ENCODE measurements at places on chromosomes 2 and 18.

DNA sequence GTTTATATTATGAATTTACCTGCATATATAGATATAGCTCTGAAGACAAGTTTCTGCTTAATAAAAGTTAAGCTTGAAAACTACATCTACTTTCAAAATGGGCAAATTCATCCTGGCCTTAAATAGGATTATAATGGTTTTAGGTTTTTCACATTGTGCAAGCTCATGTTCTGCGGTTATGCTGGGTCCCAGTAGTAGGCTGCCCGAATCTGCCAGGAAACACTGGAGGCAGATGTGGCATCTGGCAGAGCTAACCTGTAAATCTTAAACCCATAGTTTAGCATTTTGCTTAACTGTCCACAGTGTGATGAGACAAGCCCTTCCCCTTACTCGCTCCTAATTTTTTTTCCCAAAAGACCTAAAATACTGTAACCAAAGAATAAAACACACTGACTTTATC, 234.2 kb downstream of the TCF4 start:
- DNase-seq: no peak

GRCh38 chr2:75698918-75699317, 11.8 kb downstream of the GCFC2 start:
- no peak for DNase-seq

DNA sequence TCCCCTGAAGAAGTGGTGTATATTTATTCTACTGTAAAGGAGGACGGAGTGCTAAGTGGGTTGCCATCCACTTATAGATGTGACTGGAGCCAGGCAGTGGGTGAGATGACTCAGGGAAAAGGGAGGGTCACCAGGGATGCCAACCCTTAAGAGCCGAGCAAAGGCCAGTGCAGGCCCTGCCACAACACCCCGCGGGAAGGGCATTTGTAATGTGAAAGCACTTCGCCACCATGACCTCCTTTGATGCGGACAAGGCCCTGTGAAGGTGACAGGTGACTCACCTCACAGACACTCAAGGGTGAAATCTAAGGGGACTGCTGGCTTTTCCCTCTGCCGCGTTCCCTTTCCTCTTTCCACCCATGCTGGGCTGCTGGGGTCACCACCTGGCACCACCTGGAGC, 50.2 kb upstream of the MRPL33 start:
- peak; percentile 63 for DNase-seq

- no peak for DNase-seq
These were observed 242.5 kb downstream of the MYCN start for GRCh38 chr2:16182841-16183240.

DNA sequence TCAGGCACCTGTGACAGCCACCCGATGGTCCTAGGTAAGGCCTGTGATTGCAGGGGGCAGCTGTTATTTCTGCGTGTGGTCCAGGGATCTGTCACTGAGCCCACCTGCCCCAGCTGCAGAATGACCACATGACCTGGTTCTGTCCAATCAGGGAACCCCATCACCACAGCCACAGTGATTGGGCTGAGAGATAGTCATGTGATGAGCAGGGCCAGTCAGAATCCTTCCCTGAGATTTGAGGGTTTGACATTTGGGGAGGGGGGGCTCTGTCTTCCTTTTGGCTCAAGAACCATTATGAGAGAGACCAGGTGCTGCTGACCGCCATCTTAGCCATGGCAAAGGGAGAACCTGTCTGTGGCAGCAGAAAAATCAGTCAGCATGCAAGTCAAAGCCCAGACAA, 147.2 kb downstream of the SMAD7 start:
- DNase-seq: peak; percentile 52

DNA sequence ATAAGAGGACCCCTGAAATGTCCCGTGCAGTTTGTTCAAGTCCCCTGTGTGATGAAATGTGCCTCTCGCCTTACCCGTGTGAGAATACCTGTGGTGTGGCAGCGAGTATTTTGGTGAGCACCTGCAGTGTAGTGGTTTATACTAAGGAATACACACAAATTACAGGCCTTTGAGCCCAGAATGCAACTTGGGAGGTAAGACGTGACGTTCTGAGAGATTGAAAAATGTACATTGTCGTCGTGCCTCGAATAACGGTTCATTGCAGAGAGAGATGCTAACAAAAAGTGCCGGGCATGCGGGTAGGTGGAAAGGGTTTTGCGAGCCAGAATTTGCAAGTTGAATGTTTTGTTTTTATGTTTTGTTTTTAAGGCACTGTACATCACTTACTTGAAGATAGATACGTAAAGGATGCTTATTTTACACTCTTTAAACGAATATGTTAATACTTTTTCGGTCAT, 867 bp downstream of the RBBP8 start:
- no peak for DNase-seq

GRCh38 chr18:23306822-23307221, 146.3 kb upstream of the RIOK3 start:
- no peak for DNase-seq

DNA sequence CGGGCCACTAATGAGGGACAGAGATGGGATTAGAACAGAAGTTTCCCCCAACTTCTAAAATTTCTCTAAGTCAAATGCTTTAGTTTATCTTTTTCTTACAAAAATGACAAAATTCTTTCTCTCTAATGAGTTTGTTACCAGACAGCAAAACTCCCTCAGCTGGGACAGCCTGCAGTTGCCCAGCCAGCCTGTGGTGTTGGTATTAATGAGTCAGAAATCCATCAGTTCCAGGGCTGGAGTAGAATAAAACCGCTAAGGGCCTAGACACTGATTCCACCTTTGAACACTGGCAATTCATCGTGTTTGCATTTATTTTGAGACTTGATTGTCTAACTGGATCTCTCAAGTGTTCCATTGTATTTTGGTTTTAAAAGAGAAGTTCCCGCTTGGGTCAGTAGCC, 38.3 kb upstream of the SMAD2 start:
- DNase-seq: no peak

DNA sequence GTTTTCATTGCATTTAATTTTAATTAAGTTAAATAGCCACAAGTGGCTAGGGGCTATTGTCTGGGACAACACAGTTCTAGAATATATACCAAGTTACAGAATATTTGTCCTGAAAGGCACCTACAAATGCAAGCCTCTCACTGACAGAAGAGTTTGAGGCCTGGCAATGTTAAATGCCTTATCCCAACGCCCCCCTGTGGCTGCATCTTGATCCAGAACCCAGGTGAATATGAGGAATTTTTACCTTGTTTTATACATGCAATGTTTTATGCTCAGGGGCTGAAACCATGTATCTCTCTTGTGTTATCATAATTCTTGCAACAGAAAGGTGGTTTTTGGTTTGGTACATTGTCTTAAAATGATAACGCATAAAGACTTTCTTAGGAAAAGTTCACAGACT, 71.8 kb upstream of the SEC11C start:
- DNase-seq: peak; percentile 65

DNA sequence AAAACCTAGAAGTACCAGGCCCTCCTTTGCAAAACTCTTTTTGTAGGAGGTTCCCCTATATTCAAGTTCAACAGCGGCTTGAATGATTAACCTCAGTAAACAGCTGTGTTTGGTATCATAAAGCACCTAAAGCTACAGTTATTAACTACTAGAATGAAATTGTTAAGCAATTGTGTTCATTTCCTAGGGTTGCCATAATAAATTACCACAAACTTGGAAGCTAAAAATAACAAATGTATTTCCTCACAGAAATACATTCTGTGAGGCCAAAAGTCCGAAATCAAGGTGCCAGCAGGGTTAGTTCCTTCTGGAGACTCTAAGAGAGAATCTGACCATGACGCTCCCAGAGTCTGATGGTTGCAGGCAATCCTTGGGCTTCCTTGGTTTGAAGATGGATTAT, 202.1 kb upstream of the ACVR2A start:
- no peak for DNase-seq

GRCh38 chr2:142769761-142770160, 107.7 kb upstream of the KYNU start:
- DNase-seq: no peak

DNA sequence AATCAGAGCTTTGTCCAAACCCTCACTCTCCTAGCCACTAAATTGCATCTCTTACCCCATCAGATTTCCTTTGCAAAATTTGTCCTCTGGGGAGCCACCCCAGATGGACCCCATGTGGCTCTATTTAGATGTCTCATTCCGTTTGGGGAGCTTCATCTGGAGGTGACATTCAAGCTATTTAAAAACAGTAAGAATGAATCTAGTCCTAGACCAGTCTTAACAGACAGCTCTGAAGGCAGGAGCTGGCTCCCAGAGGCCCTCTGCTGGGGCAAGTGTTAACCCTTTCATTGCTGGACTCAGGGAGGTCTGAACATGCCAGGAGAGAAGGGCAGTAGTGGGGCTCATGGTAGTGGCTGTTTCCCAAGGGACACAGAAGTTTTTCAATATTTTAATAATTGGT, 59.2 kb downstream of the RPL37A start:
- no peak for DNase-seq

- DNase-seq: no peak
These were observed 290.9 kb downstream of the IRS1 start for GRCh38 chr2:226508683-226509082.

GRCh38 chr2:234951664-234952269, at the start of gene SH3BP4:
Gene SH3BP4 (plus strand): TSS chr2:234952017. CDS start chr2:235035003, 82,986 bp downstream.
- peak; percentile 72 for DNase-seq

GRCh38 chr2:10831400-10831985, 18.9 kb upstream of the PDIA6 start:
- no peak for DNase-seq

DNA sequence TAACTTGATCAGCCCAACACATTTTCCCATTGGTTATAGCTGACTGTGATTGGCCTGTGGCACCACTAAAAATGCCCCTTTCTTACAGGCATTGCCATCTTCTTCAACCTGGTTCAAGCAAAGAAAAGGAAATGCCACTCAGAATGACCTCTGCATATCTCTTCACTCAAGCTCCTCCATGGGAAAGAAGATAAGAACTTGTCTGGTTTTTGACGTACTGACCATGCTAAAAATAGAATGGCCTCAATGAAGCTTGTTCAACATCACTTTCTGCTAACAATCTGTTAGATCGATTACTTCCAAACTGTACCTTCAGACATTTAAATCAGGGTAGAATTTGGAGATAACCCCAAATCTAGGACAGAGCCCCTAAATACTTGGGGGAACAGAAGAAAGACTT, 109.5 kb downstream of the CABYR start:
- no peak for DNase-seq

- no peak for DNase-seq
These were observed 75.9 kb upstream of the DYNAP start for GRCh38 chr18:54515149-54515548.

DNA sequence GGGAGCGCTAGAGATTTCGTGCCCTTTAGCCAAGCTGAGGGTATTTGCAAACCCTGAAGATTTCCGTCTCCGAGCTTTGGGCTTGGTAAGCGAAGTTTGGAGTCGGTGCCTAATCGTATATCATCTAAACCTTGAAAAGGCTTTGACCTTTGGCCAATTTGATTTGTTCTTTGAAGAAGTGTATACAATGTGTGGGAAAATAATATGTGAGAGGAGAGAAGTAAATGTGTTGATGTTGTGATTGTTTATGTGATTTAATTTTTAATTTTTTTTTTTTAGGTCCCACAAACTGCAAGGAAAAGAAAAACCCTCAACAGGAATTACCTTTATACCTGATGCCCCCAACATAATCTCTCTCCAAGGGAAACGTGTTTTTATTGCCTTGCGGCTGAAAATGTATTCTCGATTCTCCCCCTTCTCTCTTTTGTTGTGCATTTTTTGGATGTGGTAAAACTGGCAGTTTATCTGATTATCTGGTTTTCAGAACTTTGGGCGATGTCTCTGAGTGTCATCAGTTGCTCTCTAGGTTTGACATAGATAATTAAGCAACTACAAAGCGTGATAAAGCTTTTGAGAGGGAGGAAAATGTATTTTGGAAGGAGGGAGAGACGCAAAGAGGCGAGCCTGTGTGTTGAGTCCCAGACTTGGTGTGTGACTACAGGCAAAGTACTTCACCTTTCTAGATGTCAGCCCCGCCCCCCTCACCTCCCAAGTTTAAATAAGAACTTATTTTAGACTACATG, 912 bp upstream of the FBXO11 start:
- peak; percentile 80 for DNase-seq

- no peak for DNase-seq
These were observed 673.2 kb downstream of the TMEM182 start for GRCh38 chr2:103435010-103435409.

DNA sequence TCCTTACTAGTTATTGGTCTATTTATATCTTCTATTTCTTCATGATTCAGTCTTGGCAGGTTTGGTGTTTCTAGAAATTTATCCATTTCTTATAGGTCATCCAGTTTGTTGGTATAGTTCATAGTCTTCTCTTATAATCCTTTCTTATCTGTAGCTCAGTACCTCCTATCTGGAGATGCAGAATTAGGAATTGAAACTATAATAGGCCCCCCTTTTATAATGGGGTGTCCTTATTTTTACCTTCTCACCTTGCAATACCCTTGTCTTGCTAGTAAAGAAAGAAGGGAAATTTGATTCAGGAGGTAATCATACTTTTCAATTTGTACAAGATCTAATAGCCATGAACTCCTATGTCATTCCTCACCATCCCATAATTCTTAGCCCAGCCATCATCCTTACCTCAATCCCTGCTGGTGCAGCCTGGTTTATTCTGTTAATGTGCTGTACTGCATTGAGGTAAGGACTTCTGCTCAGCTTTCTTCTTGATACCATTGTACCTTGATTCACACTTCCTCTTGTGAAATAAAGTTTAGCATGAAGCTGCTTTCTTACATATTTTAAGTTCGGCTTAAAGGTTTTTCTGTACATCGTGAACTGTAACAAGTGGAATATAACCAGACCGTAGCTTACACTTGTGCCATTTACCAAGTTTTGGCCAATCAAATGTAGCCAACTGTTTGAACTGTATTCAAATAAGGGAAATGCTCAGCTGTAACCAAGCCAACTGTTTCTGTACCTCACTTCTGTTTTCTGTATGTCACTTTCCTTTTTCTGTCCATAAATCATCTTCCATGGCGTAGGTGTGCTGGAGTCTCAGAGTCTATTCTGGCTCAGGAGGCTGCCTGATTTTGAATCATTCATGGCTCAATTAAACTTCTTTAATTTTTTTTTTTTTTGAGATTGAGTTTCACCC, 40.1 kb upstream of the PTH2R start:
- no peak for DNase-seq

GRCh38 chr2:197904446-197904845, 100.1 kb downstream of the PLCL1 start:
- peak; percentile 64 for DNase-seq

- DNase-seq: no peak
These were observed 668 bp upstream of the ANKRD12 start for GRCh38 chr18:9135912-9136314.

Data from activated effector memory CD4-positive, alpha-beta T cell treated with anti-CD3 and anti-CD28 coated beads, Interleukin-2, amount 50 U/mL, for 16 hours (primary cell).